ENCODE measurements at places on chromosomes 1 and 21.

DNA sequence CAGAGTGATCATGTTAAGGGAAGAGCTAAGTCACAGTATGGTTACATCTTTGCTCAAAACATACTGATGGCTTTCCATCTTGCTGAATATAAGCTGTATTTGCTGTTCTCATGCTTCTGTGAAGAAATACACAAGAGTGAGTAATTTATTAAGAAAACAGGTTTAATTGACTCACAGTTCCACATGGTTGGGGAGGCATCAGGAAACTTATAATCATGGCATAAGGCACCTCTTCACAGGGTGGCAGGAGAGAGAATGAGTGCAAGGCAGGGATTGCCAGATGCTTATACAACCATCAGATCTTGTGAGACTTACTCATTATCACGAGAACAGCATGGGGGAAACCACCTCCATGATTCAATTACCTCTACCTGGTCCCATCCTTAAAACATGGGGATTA is 24.4 kb upstream of the RGS5 start:
- no peak for DNase-seq

DNA sequence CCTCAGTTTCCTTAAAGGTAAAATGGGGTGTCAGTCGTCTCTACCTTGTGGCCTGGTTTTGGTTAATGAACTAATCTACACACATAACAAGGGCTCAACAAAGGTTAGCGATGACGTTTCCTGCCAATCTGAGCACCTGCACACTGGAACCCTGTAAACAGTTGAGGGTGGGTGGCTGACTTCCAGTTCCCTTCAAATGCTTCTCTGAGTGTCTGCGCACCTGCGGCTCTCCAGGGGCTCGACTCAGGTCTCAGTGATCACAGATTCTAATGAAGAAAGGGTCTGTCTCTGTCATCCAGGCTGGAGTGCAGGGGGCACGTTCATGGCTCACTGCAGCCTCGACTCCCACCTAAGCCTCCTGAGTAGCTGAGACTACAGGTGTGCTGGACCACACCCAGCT is 3.3 kb upstream of the AGPAT3 start:
- no peak for DNase-seq

GRCh38 chr1:155185783-155186066 is 12.1 kb downstream of the TRIM46 start:
- no peak for DNase-seq

DNA sequence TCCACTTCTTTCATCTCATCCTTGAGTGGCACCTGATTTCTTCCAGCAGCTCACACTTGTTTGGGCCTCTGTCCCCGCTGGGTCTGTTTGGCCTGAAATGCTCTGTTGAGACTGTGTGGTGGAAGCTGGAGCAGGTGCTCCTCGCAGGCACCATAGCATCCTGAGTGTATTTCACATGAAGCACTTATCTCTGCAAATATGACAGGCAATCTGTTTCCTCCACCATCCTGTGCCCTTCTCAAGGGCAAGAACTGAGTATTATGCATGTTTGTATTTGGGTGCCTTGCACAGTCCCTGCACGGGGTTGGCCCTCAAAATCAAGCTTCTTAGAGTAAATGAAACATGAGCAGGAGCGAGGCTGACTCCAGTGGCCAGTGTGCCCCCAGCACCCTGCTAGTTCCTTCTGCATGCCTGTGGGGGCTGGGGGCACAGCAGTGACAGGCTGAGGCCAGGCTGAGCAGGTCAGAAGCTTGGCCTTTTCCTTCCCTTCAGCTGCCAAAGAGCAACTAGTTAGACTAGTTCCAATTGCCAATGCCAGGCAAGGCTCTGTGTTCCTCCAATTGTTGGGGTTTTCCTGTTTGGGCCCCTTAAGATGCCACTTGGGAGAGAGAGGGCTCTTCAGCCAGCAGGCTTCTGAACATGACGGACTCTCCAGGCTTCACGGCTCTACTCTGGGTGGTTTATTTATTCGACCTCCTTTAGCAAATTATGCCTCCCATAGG is 129.6 kb upstream of the ATP1A1 start:
- no peak for DNase-seq

GRCh38 chr1:65952696-65953095 is 160.0 kb downstream of the PDE4B start:
- DNase-seq, result no peak

GRCh38 chr1:151134991-151135390 is 11.4 kb downstream of the SEMA6C start:
- DNase-seq, result no peak

GRCh38 chr1:56797065-56797685 is 22.0 kb downstream of the FYB2 start:
- DNase-seq, result no peak

- no peak for DNase-seq
These were observed 13.5 kb downstream of the PLCH2 start for GRCh38 chr1:2489615-2490014.

DNA sequence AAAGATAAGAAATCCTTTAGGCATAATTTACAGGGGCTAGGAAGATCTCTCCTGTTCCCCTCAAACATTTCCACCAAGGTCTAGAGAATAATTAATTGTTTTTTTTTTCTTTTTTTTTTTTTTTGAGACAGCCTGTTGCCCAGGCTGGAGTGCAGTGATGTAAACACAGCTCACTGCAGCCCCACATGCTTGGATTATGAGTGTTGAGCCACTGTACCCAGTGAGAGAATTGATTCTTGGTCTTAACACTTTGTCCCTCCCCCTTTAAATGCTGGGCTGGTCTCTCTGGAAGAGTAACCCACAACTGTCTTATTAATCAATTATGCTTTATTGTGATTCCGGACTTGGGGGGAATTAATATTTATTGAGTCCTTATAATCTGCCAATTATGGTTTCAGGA is 33.4 kb downstream of the ATF3 start:
- DNase-seq, result no peak

DNA sequence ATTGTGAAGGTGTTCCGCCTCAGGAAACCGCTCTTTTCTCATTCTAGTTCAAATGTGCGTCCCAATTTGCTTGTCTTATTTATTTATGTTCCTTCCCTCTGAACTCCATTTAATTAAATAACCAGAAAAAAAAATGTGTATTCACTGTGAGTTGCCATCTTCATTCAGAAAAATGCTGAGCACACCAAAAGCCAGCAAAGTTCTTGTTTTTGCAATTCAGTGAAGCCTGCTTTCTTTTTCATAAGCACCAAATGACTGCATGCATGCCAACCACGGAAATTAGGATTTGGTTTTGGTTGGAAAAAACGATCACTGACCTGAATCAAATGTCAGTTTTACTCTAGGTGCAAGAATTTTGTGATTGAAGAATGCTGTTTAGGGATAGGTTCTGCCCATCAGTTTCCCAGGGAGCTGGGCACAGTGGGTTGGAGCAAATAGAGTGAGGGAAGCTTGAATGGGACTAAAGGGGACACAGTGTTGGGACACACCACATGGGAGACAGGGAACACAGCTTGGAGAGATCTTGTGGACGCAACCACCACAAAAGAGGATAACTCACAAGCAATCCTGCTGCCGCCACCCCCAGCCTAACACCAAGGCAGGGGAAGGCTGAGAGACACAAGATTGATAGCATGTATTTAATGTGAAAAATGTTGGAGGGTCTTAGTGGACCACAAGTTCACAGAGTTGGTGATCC is 183.4 kb upstream of the GALNT2 start:
- no peak for DNase-seq

DNA sequence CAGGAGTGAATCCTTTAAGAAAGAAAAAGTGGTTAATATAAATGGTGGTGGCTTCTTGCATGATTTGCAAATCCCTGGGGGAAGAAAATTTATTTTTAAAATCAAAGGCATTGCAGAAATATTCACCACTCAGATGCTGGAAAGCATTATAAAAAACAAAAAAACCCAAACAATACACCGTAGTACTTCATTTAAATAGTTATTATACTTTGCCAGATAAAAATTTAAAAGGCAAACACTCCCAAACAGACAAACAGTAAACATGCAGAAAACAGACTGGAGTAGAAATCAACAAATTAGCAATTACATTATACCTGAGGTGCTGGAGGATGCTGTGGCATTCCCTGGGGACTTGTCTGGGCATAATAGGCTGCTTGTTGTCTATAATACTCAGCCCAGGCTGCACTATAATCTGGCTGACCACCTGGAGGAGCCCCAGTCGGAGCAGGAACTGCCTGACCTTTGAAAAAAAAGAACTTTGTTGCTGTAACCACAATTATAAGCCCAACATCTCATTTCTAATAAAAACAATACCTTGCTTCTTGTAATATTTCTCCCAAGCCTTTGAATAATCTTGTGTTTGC is 29.9 kb downstream of the FUBP1 start:
- DNase-seq, result no peak

GRCh38 chr1:100267284-100267683 is 1.3 kb downstream of the RTCA start:
- DNase-seq, result no peak

GRCh38 chr1:205537386-205538018 is 33.0 kb downstream of the CDK18 start:
- no peak for DNase-seq

- DNase-seq, result peak; percentile 67
These were observed 5.7 kb downstream of the TPM3 start for GRCh38 chr1:154186177-154186576.

DNA sequence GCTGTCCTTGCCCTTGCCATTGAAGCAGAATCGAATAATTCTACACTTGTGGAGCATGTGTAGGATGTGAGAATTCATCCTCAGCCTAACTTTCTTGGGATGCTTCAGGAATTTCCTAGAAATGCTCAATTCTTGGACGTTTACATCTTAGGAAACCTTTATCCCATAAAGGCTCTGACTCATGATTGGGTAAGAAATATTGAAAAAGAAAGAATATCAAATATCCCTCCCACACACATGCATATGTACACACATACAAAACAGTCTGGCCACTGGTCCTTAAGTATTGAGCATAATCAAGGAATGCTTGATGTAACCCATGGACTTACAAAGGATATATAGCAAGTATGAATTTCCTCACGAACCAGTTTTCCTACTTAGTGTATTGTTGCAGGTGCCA is 83.9 kb upstream of the IPO9 start:
- DNase-seq, result no peak

GRCh38 chr1:202045705-202046104 is 35.3 kb downstream of the ELF3 start:
- DNase-seq, result no peak

GRCh38 chr1:116940814-116941599 is 31.3 kb downstream of the PTGFRN start:
- no peak for DNase-seq

GRCh38 chr21:19995253-19995652 is 1003.0 kb upstream of the NCAM2 start:
- no peak for DNase-seq

DNA sequence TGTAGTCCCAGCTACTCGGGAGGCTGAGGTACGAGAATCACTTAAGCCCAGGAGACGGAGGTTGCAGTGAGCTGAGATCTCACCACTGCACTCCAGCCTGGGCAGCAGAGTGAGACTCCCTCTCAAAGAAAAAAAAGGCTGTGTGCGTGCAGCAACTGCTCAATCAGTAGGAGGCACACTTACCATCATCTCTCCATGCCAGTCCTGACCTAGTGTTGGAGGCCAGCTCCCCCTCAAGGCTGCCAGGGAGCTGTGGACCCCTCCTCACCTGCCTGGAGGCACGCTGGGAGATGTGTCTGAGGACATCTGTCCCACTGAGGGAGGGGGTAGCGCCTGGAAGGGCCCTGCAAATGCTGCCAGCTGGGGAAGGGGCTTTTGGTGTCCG is 11.9 kb downstream of the RPS6KA1 start:
- no peak for DNase-seq

DNA sequence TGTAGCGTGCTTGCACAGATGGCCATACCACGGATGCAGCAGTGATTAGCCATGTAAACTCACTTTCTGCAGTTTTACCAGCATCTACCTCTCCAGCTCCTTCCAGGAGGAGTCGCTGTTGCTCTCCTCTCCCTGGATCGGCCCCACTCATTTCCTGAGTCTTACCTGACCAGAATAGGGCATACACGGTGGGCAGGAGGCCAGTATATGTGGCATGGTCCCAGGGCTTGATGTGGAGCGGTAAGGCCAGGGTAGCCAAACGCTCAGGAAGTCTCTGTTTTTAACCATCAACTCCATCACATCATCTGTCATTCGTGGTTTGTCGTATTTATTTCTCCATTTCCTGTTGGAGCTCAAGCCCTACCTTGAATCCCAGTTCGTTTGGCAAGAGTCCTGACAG is 163.4 kb upstream of the USP24 start:
- DNase-seq, result peak; percentile 9

DNA sequence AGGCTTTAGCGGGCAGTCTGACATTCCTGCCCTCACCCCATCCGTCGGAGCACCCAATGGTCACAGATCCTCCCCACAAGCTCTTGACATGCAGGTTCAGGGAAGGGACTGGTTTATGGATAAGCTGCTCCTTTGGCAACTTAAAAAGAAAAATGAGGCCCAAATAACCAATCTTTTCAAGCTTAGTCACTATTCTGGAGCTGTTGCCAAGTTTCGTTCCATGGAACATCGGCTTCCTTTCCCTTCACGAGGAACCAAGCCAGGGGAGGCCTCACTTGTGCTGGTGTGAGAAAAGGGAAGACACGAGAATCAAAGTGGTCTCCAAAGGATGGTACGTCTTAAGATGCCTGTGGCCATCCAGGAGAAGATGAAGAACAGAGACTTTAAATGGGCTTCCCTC is 46.1 kb upstream of the LPAR3 start:
- no peak for DNase-seq

DNA sequence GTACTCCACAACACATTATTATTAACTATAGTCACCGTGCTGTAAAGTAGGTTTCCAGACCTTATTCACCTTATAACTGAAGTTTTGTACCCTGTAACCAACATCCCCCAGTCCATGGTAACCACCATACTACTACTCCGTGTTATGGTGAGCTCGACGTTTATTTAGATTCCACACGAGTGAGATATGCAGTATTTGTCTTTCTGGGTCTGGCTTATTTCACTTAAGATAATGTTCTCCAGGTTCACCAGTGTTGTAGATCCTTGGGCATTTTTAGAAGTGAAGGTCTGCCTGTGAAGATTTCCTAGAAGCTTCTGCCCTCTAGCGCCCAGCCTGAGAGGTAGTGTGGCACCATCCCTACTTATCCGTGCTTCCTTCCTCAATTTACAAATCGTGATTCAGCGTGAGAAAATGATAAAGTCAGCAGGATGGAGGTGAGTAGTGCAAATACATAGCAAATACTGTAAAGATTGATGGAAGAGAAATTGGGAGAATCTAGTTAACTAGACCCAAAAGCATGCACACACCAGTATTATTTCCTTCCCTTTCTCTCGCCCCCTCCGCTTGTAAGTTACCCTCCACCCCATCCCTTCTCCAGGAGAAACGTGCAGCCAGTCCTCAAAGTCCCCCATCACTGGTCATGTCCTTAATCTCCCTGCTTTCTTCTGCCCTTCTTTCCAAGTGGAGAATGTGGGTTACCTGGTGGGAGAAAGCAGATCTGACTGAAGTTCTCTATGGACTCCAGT is 36.0 kb upstream of the DISC1 start:
- DNase-seq, result peak; percentile 33

DNA sequence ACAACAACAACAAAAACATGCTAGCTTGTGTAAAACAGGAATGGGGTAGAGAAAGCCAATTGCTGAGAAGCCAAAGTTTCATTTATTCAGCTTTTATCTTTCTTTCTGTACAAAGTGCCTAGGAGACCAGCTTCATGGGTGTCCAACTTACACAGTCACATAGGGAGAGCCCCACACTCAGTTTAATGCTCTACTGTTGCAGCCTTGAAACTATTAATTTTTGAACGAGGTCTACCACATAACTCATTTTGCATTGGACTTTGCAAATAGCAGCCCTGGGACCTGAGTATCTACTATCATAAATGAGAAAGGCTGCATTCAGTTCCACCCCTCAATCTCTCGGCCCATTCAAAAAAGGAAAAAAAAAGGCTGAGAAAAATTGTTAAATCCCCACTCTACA is 98.8 kb downstream of the ZNF644 start:
- no peak for DNase-seq

Data from stimulated activated CD4-positive, alpha-beta T cell treated with anti-CD3 and anti-CD28 coated beads, Interleukin-4, amount 100 ng/mL, for 1 hour (primary cell).